ENCODE measurements at places on chromosomes 3 and 15.

DNA sequence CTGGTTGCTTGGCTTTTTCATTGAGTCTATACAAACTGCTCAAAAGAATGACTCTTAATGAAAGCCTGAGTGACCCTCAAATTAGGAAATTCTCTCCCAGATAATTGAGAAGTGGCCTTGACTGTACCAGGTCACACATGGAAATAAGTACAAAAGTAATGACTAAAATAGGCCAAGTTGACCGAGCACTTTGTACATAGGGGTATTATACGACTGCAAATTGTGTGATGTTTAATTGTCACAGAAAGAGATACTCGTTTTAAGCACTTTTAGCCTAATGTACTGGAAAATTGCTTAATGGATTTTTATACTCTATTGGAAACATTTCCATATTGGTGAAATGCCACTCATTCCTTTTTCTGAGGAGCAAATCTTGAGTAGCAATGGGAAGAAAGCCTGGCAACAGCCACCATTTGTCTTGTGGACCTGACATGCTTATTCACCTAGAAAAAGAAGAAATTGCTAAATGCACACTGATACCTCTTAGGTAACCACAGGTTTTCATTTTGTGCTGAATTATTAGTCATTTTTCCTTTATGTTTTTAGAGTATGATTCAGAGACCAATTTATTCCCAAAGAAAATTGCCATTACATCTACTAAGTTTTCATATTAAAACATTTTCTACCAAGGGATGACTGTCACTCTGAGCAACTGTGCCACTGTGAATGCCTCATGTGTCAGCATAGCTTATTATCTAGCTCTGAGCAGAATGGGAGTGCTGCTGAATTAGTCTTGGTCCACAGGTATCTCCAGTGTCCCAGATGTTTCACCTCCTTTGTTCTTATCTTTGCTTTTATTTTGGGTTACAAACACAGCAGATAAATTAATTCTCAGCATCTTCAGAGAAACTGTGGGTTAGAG is 8.9 kb upstream of the PXK start:
- DNase-seq = no peak

- no peak for DNase-seq
Measured at GRCh38 chr15:95341686-95342085, 988.8 kb upstream of the NR2F2 start.

DNA sequence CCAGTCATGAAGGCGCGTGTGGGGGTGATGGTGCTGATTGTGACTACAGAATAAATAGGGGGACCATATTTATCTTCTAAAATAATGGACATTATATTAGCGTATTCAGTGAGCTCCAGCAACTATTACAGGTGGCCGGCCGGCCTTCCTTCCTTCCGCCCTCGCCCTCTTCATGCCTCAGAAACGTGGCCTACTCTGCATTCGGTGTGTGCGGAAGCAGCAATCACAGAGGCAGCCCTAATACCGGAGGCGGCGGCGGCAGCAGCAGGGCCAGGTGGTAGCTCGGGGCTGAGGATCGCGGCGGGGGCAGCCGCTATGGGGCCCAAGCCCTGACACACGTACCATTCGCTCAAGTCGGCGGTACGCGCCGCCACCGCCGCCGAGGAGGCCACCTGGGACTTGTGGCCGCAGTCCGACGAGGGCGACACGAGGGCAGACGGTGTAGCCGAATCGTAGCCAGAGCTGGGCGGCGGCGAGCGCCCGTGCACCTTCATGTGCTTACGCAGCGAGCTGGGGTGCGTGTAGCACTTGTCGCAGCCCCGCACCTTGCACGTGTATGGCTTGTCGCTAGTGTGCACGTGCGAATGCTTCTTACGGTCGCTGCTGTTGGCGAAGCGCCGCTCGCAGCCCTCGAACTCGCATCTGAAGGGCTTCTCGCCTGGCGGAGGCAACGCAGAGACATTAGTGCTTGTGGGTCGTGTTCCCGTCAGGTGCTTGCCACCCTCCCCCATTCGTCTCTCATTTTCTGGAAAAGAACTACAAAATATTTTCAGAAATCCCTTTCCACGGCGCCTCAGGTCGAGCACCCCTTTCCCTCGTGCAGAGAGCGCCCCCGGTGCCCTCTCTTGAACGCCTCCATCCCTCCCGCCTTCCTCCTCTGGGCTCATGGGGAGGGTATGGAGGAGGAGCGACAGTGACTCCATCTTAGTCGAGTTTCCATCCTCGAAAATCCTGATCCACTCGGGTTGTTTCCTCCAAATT is 15.5 kb downstream of the ZIC4 start:
- no peak for DNase-seq

DNA sequence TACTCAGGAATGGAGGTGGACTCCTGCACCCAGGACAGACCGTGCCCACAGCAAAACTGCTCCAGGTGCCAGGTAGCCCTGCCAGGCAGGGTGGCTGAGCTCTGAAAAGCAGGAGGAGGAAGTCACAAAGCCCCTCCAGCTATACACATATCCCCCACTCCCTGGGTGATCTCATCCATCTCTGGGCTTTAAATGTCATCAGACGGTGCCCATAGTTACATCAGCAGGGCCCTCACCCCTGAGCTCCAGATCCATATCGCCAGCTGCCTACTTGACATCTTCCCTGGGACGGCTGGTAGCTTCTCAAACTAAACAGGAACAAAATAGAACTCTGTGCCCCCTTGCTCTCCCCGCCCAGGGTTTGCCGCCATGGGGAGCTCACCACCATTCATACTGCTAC is 87.7 kb downstream of the MEGF11 start:
- DNase-seq = no peak

- no peak for DNase-seq
Measured at GRCh38 chr3:99938270-99938911, 120.7 kb downstream of the CMSS1 start.

DNA sequence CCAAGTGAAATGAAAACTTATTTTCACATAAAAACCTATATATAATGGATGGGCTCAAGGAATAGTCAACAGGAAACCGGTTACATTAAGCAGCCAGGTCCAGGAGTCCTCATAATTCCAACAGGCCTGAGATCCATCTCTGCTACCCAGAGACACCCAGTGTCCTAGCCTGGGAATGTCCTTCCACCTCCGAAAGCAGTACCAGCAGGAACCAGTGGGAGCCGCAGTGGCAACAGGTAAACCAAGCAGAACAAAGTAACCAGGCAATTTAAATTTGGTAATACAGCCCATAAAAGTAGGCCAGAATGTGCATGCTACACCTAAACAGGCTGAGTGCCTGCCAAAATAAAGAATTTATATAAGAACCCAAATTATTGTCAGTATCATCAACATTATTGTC is 195.6 kb downstream of the ZBBX start:
- DNase-seq = no peak

DNA sequence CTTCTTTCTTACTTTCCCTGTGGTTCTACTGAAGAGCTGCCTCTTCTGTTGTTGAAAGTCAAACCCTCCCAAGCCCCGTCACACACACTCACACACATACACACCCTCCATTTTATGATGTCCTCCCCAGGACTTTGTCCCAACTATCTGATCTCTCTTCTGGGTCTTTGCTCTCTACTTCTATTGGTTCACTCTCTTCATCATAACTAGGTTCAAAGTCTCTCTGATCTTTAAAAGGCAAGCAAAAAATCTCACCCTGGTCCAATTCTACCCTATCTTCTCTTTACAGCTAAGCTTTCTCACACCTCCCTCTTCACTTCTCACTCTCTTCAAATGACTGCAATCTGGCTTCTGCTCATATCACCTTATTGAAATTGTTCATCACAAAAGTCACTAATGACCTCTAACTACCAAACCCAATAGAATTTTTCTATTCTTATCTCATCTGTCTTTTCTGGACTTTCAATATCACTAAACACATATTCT is 34.8 kb downstream of the LRRFIP2 start:
- DNase-seq = no peak

GRCh38 chr3:32420126-32421038 is 28.7 kb downstream of the CMTM7 start:
- no peak for DNase-seq

GRCh38 chr3:2940062-2940461 is 170.1 kb downstream of the IL5RA start:
- no peak for DNase-seq

GRCh38 chr15:39585871-39586301 is 5.0 kb downstream of the THBS1 start:
- DNase-seq = no peak

DNA sequence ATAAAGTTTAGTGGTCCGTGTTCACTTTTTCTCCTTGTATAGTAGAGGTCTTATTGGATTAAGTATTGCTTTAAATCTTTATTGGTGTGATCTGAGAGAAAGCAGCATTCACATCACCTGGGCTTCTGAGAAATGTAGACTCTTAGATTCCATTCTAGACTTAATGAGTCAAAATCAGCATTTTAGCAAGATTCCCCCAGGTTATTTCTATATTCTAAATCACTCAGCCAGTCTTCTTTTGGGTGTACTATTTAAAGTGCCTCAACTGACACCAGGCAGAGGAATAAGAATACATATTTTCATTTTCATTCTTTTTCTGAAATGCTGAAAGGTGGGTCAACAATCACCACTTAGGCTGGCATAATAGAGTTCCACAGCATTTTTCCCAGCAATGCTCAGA is 481.7 kb downstream of the TUSC7 start:
- no peak for DNase-seq

- DNase-seq = no peak
Measured at GRCh38 chr15:51128701-51129100, 34.0 kb upstream of the TNFAIP8L3 start.

DNA sequence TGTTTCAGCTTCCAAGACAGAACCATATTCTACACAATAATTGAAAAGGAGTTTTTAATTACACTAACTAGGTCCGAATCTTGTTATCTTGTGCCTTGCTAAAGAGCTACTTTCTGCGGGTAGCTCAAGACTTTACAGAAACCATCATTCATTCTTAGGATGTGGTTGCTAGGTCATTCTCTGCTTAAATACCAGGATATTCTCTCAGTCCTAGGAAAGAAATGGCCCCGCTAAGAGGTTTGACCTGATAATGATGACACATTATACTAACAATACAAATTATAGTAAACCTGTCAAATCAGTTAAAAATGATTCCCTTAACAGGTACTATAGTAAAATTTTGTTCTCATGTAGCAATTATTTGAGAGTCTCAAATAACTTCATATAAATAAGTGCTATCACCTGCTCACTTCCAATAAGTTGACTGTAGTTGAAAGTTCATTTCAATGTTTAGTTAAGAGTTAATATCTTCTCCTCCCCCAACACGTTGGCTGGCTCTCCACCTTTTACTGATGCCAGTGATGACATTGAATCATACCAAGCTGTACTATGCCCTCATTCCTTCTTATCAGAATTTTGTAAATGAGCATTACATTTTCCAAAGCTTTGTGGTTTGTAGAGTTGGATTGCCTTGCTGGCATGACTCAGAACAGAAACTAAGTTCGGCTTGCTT is 3.6 kb upstream of the C3orf85 start:
- no peak for DNase-seq

Measured in activated CD4-positive, alpha-beta T cell treated with anti-CD3 and anti-CD28 coated beads, Interleukin-2, amount 50 U/mL, for 24 hours (primary cell).